ENCODE measurements at places on chromosomes 2 and 18.

GRCh38 chr2:10080536-10081304, 509 bp upstream of the CYS1 start:
- no peak for DNase-seq

DNA sequence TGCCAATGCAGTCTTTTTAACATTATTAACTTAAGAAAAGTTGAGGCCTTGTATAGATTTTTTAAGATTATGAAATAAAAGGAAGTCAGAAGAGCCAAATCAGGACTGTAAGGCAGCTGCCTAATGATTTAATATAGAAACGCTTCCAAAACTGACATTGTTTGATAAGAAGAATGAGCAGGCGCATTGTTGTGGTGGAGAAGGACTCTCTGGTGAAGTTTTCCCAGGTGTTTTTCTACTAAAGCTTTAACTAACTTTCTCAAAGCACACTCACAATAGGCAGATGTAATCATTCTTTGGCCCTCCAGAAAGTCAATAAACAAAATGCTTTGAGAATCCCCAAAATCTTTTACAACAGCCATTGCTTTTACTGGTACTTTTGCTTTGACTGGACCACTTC, 288.6 kb upstream of the FIGN start:
- DNase-seq = no peak

GRCh38 chr2:39632876-39633275, 32.8 kb upstream of the TMEM178A start:
- no peak for DNase-seq

DNA sequence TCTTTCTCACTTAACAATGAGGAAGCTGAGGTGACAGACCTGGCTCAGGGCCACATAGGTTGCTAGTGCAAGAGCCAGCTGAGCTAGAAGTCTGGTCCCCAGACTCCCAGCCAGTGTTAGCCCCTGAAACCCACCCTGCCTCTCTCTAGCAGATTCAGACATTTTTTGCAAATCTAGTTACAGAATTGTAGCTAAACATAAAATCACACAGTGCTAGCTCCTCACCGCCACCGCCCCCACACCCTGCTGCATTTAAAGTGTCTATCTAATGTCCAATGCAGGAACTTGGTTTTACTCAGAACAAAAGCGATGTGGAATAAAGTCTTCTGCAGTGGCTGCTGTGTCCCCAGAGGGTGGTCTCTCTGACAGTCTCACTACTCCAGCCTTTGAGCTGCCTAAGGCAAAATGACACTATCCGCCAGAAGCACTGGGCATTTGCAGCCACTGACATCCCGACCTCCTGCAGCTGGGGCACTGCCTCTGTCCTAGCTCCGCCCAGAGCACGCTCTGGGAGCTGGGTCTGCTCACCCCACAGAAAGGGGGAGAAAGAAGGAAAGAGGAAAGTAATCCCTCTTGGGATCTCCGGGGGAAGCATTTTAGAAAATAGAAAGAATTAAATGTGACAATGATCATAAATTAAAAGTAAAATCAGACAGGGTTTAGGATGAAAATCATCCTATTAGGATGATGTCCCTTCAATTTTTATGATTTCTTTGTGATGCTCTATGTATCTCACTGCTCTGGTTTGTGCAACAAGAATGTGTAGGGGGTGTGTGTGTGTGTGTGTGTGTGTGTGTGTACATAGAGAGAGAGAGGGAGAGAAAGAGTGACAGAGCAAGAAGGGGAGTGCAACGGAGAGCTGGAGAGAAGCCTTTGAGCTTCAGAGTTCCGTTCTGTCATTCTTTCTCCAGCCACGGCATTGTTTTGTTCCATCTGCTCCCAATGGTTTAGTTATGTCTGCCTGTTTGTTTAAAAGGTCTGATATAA, 50.5 kb upstream of the ST8SIA3 start:
- no peak for DNase-seq

- no peak for DNase-seq
These were observed 92.5 kb upstream of the CXCR4 start for GRCh38 chr2:136210455-136210805.

- DNase-seq = no peak
These were observed 129.9 kb downstream of the PRPF40A start for GRCh38 chr2:152587187-152587947.

DNA sequence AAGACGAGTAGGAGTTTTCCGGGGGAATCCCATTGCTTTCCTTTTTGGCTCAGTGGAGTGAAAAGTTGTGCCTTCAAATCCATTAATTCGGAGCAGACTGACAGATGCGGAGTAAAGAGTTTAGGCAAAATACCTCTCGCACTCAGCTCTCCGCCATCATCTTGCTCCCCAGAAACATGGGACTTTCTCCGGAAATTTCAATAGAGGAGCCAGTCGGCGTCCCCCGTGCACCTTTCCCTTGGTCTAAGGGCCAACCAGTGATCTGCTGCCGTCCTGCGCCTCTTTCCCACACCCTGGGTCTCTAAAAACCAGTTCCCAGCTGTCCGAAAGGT, 318 bp downstream of the TYW5 start:
- DNase-seq = peak; percentile 68

DNA sequence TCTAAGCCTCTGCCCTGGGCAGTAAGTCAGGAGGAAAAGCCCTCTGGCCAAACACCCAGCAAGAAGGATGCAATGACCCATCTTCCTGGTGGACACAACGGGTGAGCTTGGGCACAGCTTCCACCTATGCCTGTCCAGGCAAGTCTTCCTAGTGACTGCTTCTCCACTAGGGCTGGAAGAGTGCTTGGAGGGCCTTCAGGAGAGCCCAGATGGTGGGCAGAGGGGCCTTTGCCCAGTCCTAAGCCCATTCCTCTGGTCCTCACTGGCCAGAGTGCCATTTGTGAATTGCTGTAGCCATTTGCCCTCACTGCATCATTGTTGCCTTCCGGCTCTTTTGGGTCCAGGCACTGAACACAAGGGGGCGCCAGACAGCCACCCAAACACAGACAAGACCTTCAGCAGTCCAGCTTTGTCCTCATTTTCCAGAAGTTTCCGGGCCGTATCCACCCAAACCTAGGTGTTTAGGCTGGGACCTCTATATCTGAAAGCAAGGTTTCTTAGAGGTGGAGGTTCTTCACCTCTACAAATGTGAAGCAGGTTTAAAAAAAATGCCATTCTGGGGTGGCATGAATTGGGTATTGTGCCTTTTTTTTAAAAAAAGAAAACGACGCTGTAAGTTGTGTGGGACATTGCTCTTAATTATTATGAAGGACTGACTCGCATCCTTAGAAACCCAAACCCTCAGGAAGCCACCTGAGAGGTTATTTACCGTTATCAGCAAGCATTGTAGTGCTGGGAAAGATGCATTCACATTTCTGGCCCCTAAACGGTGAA, 29.5 kb downstream of the PAX8 start:
- peak; percentile 77 for DNase-seq

GRCh38 chr18:46141199-46141598, 37.0 kb downstream of the HAUS1 start:
- no peak for DNase-seq

DNA sequence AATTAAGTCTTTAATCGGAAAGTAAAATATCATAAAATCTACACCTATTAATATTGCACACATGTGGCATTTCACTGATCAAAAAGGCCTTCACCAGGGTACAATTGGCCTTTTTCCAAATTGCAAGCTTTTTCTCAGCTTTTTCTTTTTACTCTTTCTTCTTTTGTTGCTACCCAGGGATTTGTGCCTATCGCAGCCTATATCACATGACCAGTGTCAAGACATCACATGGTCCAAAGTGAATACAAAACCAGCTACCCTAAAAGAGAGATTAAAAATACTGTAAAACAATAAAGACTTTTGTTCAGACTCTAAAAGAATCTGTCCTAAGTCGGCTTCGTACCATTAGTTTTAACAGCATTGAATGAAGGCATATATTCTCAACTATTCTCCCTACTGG, 15.0 kb upstream of the OTX1 start:
- DNase-seq = no peak

- DNase-seq = no peak
These were observed 61.8 kb downstream of the BIN1 start for GRCh38 chr2:127044977-127045661.

GRCh38 chr18:40531051-40531450, 1424.0 kb upstream of the PIK3C3 start:
- DNase-seq = no peak
